ENCODE measurements at places on chromosomes 7 and 10.

DNA sequence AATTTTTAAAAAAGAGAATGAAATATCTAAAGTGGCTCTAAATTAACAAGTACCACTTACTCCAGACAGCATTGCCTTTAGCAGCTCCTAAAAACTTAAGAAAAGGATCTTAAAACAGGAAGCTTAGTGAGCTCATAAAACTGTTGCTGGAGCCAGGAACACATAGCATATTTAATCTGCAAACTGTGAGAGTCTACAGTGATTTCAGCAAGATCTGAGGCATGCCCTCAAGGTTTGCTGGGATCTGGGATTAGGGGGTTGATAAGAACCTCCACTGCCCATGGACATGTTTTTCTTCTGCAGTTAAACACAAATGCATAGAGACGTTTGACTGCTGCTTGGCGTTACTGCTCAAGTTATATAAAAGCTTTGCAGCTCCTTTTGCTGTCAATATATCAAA lies 3.8 kb downstream of the GLI3 start:
- no peak for DNase-seq

DNA sequence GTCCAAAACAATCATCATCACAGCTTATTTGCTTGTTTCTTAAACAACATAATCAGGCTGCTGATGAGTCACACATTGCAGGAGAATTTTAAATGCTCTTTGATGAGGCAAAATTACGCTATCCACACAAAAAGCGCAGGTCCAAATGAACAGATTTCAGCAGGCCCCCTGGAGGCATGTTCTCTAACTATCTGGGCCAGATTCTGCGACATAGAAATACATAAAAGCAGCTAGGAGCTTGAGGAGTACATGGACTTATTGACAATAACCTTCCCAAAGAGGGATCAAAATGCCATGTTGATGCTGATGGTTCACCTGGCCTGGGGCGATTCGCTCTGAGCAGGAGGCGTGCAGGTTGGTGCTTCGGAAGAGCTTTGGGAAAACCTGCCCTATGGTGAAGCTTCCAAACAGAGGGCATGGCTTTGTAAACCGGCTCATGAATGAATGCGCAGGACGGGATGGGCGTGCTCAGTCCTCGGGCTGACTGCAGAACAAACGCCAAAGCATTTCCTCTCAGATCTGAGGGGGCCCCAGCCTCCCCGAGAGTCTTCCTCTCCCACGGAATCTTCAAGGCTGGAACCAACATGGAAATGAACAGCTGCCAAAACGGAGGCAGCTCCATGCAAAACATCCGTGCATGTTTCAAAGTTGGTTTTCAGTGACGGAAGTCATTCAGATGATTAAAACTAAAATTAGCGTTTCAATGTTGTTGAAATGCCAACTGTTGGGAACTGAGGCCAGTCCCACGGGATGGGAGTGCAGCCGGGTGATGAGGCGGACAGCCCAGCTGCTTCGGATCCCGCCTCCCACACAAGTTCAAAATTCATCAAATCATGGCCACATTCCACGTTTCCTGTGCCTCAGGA lies 179.6 kb downstream of the TCERG1L start:
- peak; percentile 26 for DNase-seq

DNA sequence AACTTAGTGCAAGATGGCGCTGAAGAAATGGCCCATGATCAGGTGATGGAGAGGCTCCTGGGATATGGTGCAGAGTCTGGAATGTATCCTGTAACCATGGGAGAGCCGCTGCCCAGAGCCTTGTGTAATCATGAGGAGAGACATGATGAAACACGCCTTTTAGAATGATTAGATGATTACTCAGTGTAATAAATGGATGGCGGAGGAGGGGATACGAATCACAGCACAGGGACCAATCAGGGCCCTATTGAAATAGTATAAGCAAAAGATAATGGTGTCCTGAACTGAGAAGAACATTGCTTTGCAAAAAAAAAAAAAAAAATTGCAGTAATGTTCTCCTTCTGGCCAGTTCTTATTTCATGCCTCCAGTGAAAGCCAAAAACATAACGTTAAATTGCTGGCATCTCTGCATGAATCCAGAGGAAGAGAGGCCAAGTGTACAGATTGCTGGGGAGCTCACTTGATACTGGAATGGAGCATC lies 668.5 kb upstream of the AUTS2 start:
- DNase-seq: no peak

DNA sequence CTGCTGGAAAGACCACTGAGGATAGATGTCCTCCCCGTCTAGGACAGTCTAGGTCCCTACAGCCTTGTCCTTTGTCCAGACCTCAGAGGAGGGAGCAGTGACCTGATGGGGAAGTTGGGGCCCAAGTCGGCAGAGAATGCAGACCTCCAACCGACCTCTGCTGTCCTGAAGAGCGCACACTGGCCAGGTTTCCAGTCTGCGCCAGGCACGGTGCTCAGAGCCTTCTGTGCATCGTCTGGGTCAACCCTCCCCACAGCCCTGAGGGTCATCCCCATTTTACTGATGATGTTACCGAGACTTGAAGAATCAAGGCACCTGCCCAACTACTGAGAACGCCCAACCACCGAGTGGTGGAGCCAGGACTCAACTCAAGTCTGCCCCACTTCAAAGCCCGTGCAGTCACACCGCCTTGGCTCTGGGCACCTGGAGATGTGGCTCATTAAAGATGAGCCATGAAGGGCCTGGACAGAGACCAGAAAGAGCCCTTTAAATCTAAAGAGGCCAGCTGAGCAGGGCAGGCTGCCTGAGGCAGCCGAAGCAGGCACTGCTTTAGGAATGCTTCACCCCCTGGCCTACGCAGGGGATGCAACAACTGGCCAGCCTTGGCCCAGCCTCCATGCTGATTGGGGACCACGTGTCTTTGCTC lies 4.4 kb downstream of the ITPRIP start:
- DNase-seq: no peak

- DNase-seq: no peak
Measured at GRCh38 chr7:150862356-150862755, 10.0 kb downstream of the AOC1 start.

- DNase-seq: no peak
Measured at GRCh38 chr10:6399879-6400278, 180.2 kb downstream of the PRKCQ start.

DNA sequence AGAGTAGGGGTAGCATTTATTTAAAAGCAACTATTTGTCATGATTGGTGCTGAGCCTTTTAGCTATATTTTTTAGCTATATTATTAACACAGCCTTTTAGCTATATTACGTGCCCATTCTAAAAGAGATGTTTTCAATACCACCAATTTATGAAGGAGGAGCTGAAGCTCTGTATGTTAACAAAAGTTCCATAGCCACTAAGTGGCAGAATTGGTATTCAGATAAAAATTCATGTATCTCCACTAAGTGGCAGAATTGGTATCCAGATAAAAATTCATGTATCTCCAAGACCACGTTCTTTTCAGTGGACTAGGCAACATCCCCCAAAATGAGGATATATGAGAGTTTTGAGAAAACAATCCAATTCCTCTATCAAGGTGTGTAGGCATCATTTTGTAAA lies 268.6 kb downstream of the HGF start:
- DNase-seq: peak; percentile 15

- peak; percentile 52 for DNase-seq
Measured at GRCh38 chr7:5396542-5396941, 27.1 kb downstream of the TNRC18 start.

GRCh38 chr10:13634207-13634606 lies 47.4 kb downstream of the PRPF18 start:
- DNase-seq: peak; percentile 60

GRCh38 chr10:46264737-46265368 lies 21.9 kb upstream of the ANTXRL start:
- no peak for DNase-seq

DNA sequence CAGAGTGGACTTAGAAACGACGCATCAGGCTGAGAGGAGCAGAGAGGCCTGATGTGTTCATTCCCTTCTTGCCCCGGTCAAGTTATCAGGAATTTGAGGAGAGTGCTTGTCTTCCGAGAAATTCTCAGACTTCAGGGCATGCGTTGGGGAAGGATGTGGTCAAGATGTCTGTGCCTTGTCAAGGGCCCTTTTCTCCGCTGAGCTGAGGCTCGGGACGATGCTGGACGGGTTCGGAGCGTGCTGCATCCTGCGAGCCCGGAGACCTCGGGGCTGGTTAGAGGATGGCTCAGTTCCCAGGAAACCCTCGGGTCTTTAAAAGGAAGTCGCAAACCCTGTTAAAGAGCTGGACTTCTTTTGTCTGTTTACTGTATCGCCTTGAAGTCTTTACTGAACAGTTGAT lies 325.4 kb downstream of the ADARB2 start:
- DNase-seq: no peak

- DNase-seq: no peak
Measured at GRCh38 chr7:28329661-28330363, 82.5 kb upstream of the CREB5 start.

- peak; percentile 31 for DNase-seq
Measured at GRCh38 chr7:134778941-134779740, at the start of gene CALD1. CALD1 (plus strand) TSS chr7:134779634; CDS start chr7:134867734, 88,100 bp downstream.

DNA sequence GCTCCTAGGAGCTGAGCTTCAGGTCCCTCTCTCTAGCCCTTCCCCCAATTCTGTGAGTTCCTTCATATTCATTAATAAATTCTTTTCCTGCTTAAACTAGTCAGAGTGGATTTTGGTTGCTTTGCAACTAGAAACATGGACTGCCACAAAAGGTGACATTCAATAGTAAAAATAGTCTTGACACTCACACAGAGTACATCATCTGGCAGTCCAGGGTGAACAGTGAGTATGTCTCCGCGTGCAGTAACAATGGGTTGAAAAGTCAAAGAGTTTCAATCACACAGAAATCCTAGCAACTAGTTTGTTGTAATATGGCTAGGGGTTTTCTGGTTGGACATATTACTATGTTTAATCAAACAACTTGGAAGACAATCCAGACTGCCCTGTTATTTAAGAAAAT lies 168.8 kb upstream of the TBX20 start:
- DNase-seq: no peak

DNA sequence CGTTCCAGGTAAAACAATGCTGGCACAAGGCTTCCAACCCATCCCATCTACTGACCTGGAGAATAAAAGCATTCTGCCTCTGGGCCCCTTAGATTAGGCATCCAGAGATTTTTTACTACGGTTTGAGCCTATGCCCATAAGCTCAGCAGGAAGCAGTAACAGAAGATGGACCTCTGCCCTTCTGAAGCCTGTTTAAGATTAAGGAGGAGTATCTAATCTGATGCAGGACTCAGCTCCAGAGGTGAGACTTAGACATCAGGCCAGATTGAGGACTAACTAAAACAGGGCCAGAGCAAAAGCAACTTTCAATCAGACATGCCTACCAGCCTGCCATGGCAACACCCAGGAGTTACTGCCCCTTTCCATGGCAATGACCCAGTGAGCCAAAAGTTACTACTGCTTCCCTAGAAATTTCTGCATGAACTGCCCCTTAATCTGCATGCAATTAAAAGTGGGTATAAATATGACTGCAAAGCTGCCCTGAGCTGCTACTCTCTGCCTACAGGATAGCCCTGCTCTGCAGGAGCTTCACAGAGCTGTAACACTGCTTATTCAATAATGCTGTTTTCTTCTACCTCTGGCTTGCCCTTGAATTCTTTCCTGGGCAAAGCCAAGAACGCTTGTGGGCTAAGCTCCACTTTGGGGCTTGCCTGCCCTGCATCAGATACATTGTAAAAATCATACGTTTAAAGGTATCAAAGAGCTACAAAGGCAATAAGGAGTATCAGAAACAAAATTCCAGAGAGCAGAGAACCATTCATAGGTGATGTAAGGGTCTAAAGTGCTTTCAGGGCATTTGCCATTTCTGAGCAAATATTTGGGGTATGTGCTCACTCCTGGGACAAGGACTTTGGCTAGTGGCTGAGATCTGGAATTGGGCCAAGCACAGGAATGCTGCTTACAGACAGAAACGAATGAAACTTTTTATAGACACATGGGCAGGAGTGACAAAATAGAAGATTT lies 25.0 kb upstream of the CNNM1 start:
- DNase-seq: no peak
